ENCODE measurements at places on chromosomes 6 and 20.

DNA sequence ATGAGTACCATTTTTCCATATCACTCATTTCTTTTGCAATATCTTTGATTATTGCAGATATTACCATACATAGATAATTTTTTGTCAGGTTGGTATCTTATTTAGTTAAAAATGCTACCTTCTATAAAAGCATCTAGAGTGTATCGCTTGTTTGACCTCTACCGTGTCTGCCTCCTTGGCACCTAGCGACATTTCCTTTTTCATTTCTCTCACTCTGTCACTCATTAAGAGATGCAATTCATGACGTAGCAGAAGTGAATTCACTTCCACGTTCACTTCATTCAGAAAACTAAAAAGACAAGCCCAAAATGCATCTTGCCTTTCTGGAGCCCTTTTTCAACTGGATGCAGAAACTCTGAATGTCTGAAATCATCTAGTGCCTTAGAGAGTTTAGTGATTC, 172.9 kb downstream of the MMS22L start:
- no peak for DNase-seq

DNA sequence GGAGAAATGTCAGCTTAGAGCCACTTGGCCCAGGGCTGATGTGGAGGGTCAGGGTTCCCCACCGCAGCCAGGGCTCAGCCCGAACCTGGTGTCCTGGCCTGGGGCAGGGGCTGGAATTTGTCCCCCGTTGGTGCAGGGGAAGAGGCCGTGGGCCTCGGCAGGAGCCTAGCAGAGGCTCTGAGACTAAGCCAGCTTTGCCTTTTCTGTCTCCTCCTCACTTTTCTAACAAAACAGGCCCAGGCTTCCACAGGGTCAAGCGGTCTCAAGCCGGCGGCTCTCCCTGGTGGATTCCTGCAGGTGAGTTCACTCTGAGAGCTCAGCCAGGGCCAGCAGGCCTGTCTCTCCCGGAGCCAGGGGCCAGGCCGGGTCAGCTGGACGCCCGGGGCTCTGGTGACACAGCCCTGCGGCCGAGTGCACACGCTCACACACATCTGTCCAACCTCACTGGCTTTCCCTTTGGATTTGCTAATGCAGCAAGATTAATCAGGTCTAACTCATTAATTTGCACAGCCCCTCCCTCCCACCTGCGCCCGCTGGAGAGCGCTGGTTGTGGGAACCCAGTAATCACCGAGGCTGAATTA, 2.9 kb upstream of the CHRNA4 start:
- no peak for DNase-seq

GRCh38 chr6:16705081-16705993, 55.9 kb downstream of the ATXN1 start:
- no peak for DNase-seq

DNA sequence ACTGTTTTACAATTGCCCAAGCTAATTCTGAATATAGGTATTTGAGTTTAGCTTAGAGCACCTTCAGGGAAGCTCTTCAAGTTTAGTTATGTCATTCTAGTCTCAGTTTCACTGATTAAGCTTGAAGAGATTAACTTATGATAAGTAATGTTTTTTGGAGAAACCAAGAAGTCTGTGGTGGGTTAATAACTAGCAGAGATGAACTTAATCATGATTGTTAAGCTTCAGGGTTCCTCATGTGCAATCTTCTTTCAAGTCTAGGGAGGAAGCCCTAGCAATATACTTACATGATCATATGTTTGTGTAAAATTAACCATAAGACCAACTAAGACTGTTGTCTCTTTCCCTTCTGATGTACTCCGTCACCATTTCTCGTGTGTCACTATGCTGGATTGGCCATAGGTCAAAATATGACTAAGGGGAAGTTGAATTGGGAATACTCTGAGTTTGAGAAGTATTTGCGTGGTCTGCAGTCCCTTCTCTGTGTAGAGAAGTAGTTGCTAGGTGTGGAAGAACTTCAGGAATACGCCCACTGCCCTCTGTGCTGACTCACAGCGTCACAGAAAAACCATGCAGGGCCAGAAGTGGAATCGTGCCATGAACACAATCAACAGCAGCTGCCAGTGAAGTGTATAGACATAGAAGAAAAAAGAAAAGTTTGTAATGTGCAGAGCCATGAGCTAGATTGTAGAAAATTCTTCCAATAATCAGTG, 88.3 kb downstream of the SH3BGRL2 start:
- DNase-seq, result no peak

DNA sequence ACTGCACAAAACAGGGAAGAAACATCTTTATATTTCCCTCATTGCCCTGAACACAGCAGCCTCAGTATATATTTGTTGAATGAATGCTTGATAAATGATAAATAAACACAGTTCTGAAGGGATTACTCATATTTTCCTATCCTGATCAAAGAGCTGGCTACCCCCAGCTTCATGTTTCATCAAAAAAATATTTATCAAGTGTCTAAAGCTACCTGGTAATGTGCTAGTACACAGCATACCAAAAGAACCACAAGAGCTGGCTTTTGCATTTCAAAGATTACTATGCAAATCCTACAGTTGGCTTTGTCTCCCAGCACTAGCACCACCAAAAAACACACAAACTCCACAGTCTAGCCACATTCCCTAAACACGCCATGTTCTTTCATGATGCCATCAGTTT, 130.0 kb downstream of the BTBD9 start:
- DNase-seq, result no peak

DNA sequence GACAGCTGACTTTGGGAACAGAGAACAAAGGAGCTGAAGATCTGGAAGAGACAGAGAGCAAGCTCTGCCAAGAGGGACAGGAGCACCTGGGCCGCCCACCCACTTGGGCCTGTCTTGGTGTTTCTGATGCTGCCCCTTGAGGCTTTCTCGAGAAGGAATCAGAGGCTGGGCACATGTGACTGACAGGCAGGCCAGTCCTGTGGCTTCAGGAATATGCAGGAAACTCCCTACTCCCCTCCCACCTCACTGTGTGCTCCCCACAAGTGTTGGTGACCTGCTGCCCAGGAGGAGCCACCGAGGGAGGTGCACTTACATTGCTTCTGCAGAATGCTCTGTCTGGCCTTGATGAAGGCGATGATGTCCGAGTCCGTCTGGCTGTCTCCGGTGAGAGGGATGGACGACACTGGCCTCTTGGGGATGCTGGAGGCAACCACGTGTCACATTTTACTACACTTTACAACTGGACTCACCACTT, 20.9 kb upstream of the KCNK16 start:
- no peak for DNase-seq

GRCh38 chr20:9206486-9206885, 137.6 kb downstream of the PLCB4 start:
- DNase-seq, result no peak

DNA sequence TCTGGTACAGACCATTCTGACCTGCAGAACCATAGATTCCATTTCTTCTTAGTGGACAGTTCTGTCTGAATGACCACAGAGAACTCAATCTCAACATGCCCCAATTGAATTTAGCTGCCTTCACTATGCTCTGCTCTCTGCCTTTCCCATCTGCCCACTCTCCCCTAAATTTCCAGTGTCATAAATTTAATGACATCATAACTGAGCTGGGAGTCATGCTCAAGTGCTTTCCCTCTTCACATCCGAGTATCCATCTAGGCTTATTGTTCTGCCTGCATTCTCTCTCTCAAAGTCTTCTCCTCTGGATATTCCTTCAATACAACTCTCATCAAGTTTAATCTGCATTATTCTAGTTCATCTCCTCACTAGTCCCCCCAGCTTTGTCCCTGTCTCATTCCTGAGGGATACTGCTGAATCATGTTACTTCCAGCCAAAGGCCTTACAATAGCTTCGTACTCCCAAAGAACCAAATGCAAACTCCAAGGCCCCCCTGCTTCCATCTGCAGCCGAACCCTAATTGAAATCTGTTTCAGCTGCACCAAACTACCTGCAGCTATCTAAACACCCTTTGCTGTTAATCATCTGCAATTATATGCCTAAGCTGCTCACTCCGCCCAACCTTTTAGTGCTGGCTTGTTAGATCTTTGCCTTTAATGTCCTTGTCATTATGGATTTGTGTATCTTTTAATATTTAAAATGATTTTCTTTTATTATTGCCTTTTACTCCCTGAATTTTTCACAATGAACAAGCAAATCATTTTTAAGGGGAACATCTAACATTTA, 46.1 kb downstream of the SLC35B3 start:
- DNase-seq, result no peak

- no peak for DNase-seq
Observed at GRCh38 chr20:31909253-31910070, 39.0 kb downstream of the TTLL9 start.

DNA sequence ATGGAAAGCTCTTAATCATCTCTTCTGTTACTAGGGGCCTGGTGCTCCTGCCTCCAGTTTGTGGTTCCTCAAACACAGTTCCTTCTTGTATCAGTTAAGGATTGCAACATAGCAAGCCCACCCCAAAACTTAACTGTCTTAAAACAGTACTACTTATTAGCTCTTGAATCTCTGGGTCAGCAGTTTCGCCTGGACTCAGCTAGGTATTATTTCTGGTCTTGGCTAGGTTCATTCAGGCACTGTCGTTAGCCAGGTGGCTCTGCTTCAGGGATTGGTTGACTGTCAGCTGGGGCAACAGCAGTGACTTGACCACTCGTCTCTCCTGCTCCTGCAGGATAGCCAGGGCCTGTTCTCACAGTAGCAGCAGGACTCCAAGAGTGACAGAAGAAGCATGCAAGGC, 30.0 kb upstream of the RALY start:
- DNase-seq, result no peak

GRCh38 chr6:14216946-14217684, 99.5 kb downstream of the CD83 start:
- DNase-seq, result no peak

DNA sequence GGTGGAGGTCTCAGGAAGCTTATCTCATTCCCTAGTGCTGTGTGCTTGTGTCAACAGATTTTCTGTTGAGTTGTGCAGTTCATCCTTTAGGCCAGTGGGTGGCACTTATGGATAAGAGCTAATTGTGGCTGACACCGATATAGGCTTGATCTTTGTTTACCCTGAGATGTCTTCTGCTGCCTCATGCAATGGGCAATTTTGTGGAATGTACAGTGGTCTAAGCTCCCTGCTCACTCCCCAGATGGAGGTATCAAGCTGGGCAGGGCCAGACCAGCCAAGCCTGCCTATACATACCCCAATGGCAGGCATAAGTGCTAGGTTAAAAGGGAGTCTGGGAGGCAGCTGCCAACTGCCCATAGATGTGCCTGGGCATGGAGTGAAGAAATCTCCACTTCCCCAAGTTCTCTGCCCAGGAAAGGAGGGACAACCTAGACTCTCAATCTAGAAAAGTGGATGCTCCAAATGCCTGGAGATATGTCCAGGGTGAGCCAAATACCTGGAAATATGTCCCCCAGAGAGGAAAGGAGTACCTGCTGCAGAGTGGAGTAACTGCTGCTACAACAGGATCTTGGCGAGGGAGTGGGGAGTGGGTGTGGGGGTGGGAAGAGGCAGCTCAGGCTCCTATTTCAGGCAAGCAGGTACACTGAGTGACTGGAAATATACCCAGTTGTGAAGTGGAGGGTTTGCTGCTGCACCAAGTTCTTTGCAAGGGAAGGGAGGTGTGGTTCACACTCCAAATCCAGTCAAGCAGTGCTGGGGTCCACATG, 53.2 kb upstream of the ARG1 start:
- peak; percentile 14 for DNase-seq

DNA sequence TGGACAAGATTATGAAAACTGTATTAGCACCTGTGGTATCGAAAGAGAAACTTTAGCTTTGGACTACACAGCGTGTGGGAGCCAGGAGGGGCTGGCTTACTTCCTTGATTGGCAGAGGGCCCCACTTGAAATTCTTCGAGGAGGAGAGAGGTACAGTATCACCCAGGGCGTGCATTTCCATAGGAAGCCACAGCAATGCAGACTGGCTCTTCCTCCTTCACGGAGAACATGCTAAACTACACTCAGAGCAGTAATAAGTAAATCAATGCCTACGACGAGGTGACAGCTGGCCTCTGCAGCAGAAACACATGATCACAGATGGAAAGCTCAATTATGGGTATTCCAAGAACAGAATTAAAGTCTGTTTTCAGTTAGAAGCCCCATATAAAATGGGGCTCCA, 44.2 kb downstream of the MYLK4 start:
- no peak for DNase-seq

DNA sequence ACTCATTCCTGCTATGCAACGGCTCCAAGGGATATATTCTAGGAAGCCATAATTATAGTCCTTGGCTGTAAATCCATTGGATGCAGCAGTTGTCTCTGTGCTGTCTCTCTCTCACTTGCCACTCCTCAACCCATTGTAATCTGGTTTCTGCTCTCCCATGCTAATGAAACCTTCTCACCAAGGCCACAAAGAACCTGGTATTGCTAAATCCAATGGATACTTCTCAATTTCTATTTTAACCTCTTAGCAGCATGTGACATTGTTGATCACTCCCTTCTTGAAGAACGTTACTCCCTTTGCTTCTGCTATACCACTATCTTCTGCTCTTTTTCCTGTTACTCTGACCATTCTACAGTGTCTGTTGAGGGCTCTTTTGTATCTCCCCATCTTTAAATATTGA, 39.8 kb upstream of the GCLC start:
- DNase-seq, result no peak

DNA sequence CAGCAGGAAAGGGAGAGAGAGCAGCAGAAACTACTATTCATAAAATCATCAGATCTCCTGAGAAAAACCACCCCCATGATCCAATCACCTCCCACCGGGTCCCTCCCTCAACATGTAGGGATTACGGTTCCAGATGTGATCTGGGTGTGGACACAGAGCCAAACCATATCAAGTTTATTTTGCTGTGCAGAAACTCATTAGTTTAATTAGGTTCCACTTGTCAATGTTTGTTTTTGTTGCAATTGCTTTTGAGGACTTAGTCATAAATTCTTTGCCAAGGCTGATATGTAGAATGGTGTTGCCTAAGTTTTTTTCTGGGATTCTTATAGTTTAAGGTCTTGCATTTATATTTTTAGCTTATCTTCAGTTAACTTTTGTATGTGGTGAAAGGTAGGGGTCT, 422.0 kb upstream of the HS3ST5 start:
- no peak for DNase-seq

DNA sequence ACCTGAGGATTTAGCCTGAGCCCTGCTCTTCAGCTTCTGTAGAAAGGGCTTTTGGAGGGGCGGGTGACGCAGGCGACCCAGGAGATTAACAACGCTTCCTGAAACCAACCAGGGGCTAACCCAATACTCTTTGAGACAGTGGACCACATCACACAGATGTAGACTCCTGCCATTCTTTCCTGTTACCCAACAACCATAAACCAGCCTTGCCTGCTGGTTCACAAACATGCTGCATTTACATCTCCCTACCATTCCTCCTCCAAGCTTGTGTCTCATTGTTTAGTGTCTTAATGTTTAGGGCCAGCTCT, 28.3 kb downstream of the PPP1R16B start:
- no peak for DNase-seq

DNA sequence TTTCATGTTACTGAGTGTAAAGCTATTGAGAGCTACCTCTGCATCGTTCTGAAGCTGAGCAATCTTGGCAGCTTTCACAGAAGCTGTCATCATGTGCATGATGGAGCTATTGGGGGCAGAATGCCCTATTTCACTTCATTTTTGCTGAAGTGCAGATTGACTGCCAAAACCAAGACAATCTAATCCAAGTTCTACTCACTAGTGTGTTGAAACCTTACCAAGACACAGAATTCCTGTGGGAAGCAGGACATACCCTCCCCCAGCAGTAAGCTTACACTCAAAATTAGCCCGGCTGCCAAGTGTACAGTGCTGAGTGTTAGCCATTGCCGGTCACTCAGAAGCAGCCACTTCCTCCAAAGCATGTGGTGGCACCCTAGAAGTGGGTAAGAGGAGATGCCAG, 177.3 kb upstream of the TENT5A start:
- DNase-seq, result no peak
